ENCODE measurements at places on chromosomes 7 and 10. TPM values are rescaled to one million over a fixed set of nuclear protein-coding genes. Genes with fewer than 3 reads are reported as not detected.
A peak's percentile ranks its signal among the peaks of the same experiment; 100 is the strongest.

GRCh38 chr7:24866004-24866615 lies 108.8 kb upstream of the GSDME start:
- H3K27me3 ChIP-seq = no peaks in the 10 kb centered on the region
- H3K4me3 ChIP-seq = peak overlapping the region; percentile 52
- H3K4me1 ChIP-seq = peaks cover 27% of the 10 kb centered on the region
- peak; percentile 37 for DNase-seq
- H3K36me3 ChIP-seq = peaks cover 84% of the 10 kb centered on the region

DNA sequence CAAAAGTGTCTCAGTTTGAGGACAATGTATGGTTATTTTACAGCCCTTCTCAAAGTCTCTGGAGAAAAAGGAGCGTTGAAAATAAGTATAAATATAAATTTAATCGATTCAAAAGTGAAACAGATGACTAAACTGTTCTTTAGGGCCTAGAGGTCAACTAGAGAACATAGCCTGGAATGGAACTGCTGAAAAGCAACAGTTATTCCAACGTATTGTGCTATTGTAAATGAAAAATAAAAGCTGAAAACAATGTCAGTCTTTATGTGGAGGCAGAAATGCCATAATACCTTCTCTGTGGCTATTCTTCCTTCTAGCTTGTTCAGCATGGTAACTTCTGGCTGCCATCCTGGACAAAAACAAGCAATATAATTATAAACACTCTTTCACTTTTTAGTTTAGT lies 362.5 kb downstream of the ARL4A start:
- no peaks in the 10 kb centered on the region for H3K27me3 ChIP-seq
- DNase-seq = no peak
- H3K27ac ChIP-seq = no peak overlapping the region
- H3K36me3 ChIP-seq = no peaks in the 10 kb centered on the region
- H3K4me1 ChIP-seq = no peaks in the 10 kb centered on the region
- H3K4me3 ChIP-seq = no peak overlapping the region

DNA sequence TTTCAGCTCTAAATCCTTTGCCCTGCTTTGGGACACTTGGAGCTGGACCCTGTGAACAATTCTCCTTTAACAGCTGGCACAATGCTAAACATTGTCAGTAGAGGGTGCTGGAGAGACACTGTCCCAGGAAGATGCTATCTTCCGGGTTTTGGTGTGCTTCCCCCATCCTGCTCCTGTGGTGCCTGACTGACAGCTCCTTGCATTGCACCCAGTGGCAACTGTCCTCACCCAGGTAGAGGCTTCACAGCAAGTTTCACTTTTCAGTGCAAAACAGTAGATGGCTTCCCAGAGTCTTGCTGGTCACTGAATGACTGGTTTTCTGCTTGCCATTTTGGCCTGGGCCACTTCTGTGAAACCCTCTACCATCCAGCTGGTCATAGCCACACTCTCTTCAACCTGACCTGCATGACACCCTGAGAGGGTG lies 77.3 kb downstream of the CDC14C start:
- DNase-seq = peak; percentile 3
- H3K36me3 ChIP-seq = no peaks in the 10 kb centered on the region
- H3K27ac ChIP-seq = no peak overlapping the region
- no peaks in the 10 kb centered on the region for H3K4me1 ChIP-seq

- peak overlapping the region; percentile 71 for H3K27ac ChIP-seq
- H3K4me1 ChIP-seq = peaks cover 59% of the 10 kb centered on the region
- H3K27me3 ChIP-seq = no peaks in the 10 kb centered on the region
- peaks cover 11% of the 10 kb centered on the region for H3K36me3 ChIP-seq
- no peak for DNase-seq
- no peak overlapping the region for H3K4me3 ChIP-seq
Observed at GRCh38 chr7:105810556-105810955, 65.8 kb downstream of the ATXN7L1 start.

DNA sequence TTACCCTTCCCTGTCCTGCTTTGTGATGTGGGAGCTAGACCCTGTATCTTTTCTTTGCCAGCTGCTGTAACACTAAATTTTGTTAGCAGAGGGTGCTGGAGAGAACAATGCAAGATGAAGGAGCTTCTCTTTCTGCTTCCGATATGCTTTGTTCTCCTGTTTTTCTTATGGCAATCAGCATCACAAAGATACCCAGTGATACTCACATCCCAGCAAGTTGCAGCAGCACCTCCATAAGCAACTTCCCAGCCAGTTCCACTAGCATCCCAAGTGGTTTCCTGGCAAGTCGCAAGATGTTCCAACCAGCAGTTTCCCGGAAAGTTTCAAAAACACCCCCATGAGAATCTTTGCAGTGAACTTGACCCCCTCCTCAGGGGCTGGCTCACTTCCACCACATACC lies 148.6 kb downstream of the IMMP2L start:
- no peak overlapping the region for H3K4me3 ChIP-seq
- H3K36me3 ChIP-seq = peaks cover 6% of the 10 kb centered on the region
- no peak overlapping the region for H3K27ac ChIP-seq
- no peak for DNase-seq

DNA sequence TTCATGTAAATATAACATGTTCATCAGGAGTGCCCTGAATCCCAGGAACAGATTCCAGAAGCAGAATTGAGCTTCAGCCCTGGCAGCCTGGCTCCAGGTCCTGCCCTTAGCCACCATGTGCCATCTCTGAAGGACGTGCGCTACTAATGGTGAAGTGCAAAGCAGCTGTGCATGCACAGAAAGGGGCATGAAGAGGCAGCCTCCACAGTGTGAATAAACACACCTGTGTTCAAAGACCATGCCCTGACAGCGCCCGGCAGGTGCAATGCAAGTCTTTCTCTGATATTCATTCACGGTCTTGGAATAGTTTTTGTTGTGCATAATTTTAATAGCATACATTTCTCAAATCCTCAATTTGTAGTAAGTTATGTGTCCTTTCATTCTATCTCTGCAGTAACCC lies 250.4 kb upstream of the TCERG1L start:
- DNase-seq = no peak
- H3K36me3 ChIP-seq = no peaks in the 10 kb centered on the region
- no peaks in the 10 kb centered on the region for H3K4me1 ChIP-seq
- no peak overlapping the region for H3K4me3 ChIP-seq
- no peak overlapping the region for H3K27ac ChIP-seq

GRCh38 chr10:14873090-14873760 lies 5.4 kb upstream of the SUV39H2 start:
- no peak overlapping the region for H3K4me3 ChIP-seq
- peaks cover 5% of the 10 kb centered on the region for H3K36me3 ChIP-seq
- DNase-seq = no peak
- no peak overlapping the region for H3K27ac ChIP-seq
- peaks cover 11% of the 10 kb centered on the region for H3K4me1 ChIP-seq

DNA sequence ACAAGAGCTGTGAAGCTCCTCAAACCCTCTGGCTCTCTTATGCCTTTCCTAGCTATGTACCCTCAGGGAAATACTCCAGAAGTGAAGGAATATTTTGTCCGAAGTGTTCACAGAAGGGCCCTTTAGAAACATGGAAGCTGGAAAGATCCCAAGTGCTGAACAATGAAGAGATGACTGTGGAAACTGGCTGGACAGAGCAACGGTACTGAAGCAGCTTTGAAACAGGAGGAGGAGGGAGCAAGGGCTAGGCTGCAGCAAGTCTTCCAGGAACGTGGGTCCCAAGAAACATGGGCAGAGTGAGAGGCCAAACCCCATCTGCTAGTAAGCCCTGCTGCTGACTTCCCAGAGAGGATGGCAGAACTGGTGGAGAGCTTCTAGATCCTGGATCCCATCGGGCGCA lies 3.0 kb upstream of the PSAP start:
- H3K4me3 ChIP-seq = no peak overlapping the region
- peaks cover 3% of the 10 kb centered on the region for H3K36me3 ChIP-seq
- peaks cover 19% of the 10 kb centered on the region for H3K4me1 ChIP-seq
- no peaks in the 10 kb centered on the region for H3K27me3 ChIP-seq

DNA sequence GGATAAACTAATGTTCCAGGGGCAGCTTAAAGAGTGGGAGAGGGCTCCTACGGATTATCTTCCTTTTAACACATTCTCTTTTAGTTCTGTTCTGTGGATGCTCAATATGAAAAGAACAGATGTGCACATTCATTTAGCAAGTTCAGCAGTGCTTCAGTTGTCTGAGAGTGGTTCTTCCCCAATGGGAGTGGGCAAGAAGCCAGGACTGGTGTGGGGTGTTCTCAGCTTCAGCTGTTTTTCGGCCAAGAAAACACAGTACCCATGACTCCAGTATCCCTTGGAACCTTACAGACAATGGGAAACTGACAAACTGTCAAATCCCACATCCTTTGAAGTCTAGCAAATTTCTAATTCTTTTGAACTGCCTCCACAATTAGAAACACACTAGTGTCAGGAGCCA lies 71.5 kb upstream of the LRRC17 start:
- no peak overlapping the region for H3K4me3 ChIP-seq
- no peak for DNase-seq
- no peak overlapping the region for H3K27ac ChIP-seq

- H3K4me1 ChIP-seq = no peaks in the 10 kb centered on the region
- DNase-seq = no peak
- H3K27me3 ChIP-seq = peaks cover 29% of the 10 kb centered on the region
- H3K4me3 ChIP-seq = no peak overlapping the region
- H3K36me3 ChIP-seq = no peaks in the 10 kb centered on the region
- no peak overlapping the region for H3K27ac ChIP-seq
Observed at GRCh38 chr7:37759526-37759925, 76.0 kb downstream of the GPR141 start.

- no peaks in the 10 kb centered on the region for H3K27me3 ChIP-seq
- peaks cover 9% of the 10 kb centered on the region for H3K4me1 ChIP-seq
- DNase-seq = no peak
- peak overlapping the region; percentile 51 for H3K27ac ChIP-seq
Observed at GRCh38 chr10:114437473-114438292, 33.4 kb upstream of the AFAP1L2 start.

GRCh38 chr10:34109952-34110702 lies 705.0 kb downstream of the PARD3 start:
- H3K4me1 ChIP-seq = no peaks in the 10 kb centered on the region
- H3K27ac ChIP-seq = no peak overlapping the region
- H3K27me3 ChIP-seq = peaks cover 7% of the 10 kb centered on the region
- no peak for DNase-seq
- H3K4me3 ChIP-seq = no peak overlapping the region

DNA sequence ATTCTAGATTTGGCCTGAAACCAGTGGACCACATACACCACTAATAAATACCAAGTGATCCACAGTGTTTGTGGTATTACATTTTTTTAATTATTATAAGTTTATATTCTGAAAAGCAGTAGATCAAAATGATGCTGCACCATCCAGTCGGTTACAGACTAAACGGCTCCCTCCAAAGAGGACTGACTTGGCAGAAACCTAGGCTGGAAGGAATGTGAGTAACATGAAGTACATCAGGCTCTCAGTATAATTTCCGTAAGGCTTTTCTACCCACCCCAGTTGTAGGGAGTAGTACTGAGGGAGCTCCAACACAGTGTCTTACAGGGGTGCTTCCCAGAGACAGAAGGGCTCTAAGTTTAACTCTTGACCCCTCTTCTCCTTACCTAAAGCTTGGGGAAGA lies 119.5 kb downstream of the TRRAP start:
- H3K27me3 ChIP-seq = no peaks in the 10 kb centered on the region
- no peak overlapping the region for H3K27ac ChIP-seq
- peaks cover 25% of the 10 kb centered on the region for H3K36me3 ChIP-seq
- no peak for DNase-seq
- H3K4me3 ChIP-seq = no peak overlapping the region

- DNase-seq = no peak
- H3K27ac ChIP-seq = no peak overlapping the region
- no peaks in the 10 kb centered on the region for H3K36me3 ChIP-seq
- no peaks in the 10 kb centered on the region for H3K4me1 ChIP-seq
- no peak overlapping the region for H3K4me3 ChIP-seq
- no peaks in the 10 kb centered on the region for H3K27me3 ChIP-seq
Observed at GRCh38 chr7:158018098-158018762, 569.4 kb downstream of the PTPRN2 start.

DNA sequence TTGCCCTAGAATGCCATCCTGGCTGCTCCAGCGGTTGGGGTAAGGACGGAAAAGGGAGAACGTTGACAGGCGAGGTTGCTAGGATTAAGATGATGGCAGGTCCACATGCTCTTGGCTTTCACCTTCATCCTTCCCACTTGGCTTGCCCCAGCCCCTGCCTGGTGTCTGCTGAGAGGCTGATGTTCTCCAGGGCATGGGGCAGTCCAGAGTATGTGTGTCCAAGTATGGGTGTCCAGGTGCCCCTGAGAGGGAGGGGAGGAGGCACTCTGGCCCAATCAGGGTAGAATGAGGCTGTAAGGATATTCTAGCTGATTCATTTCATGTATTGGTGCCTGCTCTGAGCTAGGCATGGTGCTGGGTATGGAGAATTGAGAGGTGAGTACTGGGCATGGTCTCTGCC lies 12.6 kb downstream of the NEURL1 start:
- H3K27ac ChIP-seq = no peak overlapping the region
- H3K27me3 ChIP-seq = peaks cover 60% of the 10 kb centered on the region
- DNase-seq = no peak

- no peak for DNase-seq
- H3K27ac ChIP-seq = no peak overlapping the region
- peaks cover 10% of the 10 kb centered on the region for H3K36me3 ChIP-seq
- H3K27me3 ChIP-seq = no peaks in the 10 kb centered on the region
- H3K4me1 ChIP-seq = peaks cover 12% of the 10 kb centered on the region
Observed at GRCh38 chr10:119263951-119264617, 56.7 kb downstream of the GRK5 start.

DNA sequence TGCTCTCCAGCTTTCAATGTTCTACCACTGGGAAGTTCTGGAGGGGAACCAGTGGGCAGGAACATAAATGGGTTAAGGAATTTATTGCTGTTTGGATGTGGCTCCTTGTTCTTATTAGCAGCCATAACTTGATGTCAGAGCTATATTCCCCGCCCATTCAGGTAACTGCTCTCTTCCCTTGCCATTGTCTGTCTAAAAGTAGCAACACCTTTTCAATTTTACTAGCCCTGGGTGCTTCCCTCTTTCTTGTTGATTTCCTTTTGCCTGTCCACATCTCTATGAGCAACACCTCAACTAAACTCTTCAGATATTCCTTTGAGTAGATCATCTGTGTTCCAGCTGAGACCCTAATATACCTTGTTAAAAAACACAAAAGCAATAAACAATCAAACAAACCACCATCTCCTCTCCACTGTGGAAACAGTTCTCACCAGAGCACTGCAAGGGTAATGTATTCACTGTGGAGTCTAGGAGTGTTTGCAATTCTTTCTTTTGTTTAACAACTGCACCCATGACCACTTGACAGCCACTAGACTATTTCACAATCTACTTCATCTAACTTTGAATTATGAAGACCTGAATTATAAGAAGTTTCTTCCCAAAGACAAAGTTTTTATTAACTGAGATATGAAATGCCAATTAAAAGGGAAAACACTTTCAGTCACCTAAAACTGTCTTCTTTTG lies 436.7 kb downstream of the IPMK start:
- H3K27me3 ChIP-seq = no peaks in the 10 kb centered on the region
- H3K4me3 ChIP-seq = no peak overlapping the region
- DNase-seq = no peak
- no peaks in the 10 kb centered on the region for H3K4me1 ChIP-seq
- H3K27ac ChIP-seq = no peak overlapping the region
- H3K36me3 ChIP-seq = no peaks in the 10 kb centered on the region

GRCh38 chr10:101008823-101009423 lies 9.3 kb downstream of the LZTS2 start:
- H3K36me3 ChIP-seq = no peaks in the 10 kb centered on the region
- H3K27me3 ChIP-seq = peaks cover 6% of the 10 kb centered on the region
- no peak for DNase-seq
- peaks cover 10% of the 10 kb centered on the region for H3K4me1 ChIP-seq
- no peak overlapping the region for H3K4me3 ChIP-seq
- no peak overlapping the region for H3K27ac ChIP-seq

COL17A1 gene
- not detected for total RNA-seq

PTPRN2 gene
- 0.72 TPM for total RNA-seq

LRRD1 gene
- not detected for total RNA-seq

HIBADH gene
- total RNA-seq = 19.8 TPM

STAG3 gene
- total RNA-seq = 21.4 TPM

ACBD7 gene
- total RNA-seq = 1.8 TPM

IQCE gene
- total RNA-seq = 5.4 TPM
